Endothelial cell (in vitro differentiated cells): ENCODE measurements at places on chromosomes 3 and 15.

- DNase-seq = no peak
Measured at GRCh38 chr15:67931861-67932260, 92.0 kb upstream of the RNU6-1 start.

DNA sequence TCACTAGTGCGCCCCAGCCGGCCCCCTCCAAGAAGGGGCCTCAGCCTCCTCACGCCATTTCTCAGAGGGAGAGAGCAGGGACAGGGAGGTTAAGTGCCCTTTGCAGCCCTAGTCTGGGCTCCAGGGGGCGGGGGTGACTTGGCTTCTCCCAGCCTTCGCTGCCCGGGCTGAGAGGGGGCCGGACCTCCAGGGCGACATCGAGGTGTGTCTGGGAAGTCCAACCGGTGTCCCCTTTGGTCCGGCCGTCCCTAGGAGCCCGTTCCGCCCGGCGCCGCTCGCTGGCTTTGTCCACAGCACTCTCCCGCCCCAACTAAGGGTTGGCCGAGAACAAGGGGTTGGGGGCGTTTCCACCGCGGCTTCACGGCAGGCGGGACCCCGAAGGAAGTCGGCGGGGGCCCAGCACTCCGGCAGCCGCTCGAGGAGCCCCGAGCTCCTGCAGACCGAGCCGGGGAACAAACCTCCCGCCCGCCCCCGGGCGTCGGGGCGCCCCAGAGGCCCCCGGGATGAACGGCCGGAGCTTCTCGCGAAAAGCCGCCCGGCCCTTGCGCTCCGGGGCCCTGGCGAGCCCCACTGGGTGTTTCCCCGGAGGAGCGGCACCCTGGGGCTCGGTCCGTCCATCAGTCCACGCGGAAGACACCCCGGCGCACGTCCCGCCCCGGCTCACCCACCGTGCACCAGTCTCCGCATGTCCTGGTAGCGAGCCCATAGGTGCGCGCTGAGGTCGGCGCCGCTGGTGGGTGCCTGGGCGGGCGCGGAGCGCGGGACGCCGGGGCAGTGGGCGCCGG lies 627 bp downstream of the NT5DC2 start:
- peak; percentile 46 for DNase-seq

DNA sequence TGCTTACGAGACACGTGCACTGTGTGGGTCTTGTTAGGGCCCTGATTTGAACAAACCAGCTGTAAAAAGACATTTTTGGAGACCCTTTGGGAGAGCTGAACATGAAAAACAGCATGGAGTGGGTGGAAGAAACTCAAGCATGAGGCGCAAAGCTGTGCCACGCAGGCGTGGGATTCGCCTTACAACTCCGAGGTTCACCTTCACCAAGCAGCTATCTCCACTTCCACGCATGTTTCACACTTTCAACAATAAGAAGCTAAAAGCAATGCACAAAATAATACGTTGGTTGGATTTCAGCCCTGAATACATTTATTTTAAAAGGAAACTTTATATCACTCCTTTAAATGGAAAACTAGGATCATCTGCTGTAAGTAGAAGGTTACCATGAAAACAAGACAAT lies 42.5 kb downstream of the IQSEC1 start:
- no peak for DNase-seq

DNA sequence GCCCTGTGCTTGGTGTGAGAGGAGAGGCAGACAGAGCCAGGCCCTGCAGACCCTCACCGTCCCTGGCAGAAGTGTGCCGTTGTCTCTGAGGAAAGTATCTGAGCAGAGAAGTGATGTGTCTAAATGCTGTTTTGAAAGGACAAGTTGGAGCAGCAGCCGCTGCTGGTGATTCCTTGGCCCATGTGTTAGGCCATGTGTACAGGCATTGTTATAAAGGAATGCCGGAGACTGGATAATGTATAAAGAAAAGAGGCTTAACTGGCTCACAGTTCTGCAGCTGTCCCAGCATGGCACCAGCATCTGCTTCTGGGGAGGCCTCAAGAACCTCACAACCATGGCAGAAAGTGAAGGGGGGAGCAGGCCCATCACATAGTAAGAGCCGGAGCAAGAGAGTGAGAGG lies 334.6 kb upstream of the ATP10A start:
- DNase-seq = no peak

- no peak for DNase-seq
Measured at GRCh38 chr3:127614928-127615589, 13.9 kb upstream of the PODXL2 start.

DNA sequence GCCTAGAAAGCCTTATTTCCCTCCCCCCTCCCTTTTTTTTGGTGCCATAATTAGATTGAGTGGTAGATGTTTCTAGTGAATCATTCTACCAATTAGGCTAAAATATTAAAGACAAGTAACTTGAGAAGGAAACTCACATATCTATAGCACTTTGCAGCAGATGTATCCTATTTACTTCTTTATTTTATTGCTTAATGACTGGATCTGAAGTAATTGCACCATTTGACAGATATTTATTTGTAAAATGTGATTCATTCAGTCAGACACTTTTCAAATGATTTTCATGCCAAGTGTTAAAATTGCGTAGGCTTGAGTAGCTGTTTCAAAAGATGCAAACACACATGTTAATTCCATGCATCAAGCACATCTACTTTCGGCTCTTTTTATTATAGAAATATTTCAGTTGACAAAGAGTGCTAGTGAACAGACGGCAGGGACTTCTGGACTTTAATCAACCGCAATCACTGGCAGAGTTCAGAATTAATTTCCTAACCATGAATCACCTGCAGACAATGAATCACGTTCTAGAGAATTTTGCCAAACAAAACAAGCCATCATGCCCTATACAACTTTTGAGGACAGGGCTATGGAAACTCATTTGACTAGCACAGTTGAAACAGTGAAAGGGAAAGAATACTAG lies 636.8 kb downstream of the MECOM start:
- DNase-seq = no peak

DNA sequence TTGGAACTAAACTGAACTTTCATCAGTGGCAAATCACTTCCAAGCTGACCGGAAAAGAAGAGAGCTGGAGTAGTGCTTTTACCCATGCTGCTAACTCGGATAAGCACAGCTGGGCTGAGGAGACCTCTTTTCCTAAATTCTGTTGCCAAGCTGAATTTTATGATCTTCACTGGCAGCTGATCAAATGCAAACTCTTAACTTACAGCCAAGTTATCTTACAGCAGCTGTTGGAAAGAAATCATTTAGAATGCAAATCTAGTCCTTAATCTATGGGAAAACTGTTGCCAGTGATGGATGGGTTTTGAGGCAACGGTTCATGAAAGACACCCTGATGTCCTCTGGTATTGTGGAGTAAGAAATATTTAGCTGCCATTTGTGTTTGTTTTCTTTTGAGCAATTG lies 216.5 kb downstream of the ZNF385D start:
- DNase-seq = no peak

DNA sequence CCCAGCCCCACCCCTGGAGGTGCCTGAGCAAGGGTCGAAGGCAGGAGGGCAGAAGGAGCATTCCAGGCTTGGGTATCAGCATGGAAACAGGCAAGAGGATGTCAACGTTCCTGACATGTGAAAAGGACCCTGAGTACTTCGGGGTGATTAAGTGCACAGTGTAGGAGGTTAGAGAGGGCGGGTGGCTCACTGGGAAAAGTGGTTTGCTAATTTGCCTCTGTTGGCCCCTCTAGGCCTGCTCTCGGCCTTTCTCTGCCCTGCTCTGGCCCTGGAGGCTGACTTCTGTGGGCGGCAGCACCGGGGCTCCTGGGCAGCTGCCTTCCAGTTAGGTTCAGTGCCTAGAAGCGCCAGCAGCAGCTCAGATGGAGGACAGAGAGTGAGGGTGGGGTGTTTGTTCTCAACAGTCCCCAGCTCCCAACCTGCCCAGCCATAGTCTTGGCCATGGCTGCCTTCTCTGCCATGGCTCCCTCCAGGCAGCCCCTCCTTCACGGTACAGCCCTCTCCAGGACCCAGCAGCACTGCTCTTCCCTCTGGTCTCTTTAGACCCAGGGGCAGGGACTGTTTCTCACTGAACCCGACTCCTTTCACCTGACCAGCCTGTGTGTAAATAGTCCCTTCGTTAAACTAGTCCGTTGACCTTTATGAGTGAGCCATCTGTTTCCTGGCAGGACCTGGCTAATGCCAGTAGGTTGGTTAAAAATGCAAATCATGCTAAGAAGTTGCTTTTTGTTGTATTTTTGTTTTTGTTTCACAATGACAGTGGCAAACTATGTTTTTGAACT lies 107.1 kb upstream of the TPM1 start:
- DNase-seq = no peak

DNA sequence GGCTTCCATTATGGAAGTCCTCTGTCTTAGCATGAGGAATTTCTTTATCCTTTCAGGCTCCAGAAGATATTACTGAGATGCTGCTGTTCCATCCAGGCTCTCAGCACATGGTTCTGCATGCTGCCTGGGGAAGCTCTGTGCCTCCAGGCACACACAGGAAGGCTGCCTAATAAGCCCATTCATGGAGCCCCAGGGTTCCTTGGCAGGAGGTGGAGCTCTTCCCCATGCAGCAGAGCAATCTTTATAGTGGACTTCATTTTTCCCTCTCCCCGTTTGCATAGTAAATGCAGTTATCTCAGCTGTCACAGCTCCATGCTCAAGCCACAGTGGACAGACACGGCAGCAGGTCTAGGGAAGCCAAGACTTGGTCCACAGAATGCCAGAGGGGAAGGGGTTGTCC lies 57.6 kb downstream of the BOC start:
- no peak for DNase-seq

GRCh38 chr15:35852818-35853624 lies 307.1 kb upstream of the DPH6 start:
- no peak for DNase-seq

DNA sequence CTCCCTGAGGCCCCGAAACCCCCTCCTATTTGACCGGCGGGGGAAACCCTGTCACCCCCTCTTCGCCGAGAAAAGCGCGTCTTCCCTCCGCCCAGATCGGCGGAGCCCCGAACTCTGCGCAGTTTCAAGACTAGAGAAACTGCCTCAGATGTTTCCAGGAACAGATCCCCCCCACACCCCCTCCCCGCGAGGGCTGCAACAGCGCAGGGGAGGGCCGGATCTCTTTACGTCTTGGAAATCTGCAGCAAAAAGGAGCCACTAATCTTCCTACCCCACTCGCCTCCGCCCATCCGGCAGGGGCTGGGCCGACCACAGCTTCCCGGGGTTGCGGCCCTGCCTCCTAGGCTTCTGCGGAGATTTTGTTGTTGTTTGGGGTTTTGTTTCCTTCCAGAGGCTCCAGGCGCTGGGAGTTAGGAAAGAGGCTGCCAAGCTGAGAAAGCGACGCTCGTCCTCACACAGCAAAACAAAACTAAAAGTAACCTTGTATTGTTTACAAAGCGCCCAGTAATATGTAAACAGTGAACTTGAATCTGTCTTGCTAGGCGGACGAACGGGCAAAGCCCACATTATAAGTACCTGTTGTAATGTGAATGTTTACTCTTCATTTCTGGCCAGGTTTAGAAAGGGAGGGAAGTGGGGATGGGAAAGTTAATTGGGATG lies 2.2 kb downstream of the FOXB1 start:
- peak; percentile 78 for DNase-seq

DNA sequence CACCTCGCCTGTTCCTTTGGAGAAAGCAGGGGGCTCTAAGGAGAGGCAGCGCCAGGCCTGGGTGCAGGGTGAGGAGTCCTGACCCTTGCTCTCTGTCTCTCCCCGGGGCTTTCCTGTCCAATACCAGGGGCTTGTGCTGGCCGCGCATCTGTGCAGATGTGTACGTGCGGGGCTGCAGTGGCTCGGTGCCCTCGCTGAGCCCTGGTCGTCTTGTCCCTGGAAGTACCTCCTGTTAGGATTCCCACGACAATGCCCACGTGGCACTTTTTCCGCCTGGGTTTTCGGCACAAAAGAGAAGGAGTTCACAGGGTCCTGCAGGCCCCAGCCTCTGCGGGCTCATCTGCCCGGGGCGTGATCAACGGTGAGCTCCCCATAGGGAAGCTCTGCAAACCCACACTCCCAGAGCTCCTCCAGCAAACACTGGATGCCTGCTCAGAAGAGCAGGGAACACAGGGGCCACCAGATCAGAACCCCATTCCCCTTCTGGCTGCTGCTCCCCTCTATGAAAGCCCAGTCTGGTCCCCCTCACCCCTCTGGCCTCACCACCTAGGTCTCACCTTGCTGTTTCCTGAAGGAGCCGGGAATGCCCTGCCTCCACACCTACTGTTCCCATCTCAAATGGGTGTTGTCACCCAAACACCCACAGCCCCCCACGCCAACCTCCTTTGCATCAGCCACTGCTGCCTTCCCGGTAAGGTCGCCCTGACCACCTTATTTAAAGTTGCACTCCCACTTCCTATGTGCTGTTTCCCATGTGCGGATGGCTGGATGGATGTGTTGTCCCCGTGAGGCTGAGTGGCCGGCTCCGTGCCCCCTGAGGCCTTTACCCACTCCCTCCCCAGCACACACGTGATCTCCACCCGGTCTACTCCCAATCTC lies 62.6 kb upstream of the PRR20G start:
- DNase-seq = no peak

DNA sequence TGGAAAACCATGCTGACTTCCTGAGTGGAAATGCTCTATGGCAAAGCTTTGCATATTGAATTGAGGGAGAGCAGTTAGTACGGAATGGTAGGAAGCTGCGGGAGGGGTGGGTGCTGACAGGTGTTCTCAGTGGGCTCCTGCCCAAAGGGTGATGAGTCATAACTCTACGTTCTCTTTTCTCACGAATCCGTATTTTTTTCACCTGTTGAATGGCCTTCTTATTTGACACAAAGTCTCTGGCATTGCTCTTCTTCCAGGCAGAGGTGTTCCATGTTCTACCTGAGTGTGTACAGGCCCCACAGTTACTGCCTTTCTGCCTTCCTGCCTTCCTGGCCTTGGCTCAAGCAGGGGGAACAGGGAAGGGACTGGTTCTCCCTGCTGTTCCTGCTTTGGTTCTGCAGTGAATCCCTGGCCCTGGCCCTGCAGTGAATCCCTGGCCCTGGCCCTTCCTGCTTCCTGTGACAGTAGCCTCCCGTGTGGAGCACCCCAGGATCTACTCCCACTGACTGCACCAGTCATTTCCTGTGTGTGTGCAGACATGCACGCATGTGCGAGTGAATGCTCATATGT lies 31.9 kb downstream of the TRAK1 start:
- DNase-seq = peak; percentile 20

- DNase-seq = no peak
Measured at GRCh38 chr15:83694015-83694414, 40.1 kb downstream of the ADAMTSL3 start.

- no peak for DNase-seq
Measured at GRCh38 chr3:13213911-13214846, 140.9 kb upstream of the IQSEC1 start.

- no peak for DNase-seq
Measured at GRCh38 chr3:64728994-64729393, 41.2 kb upstream of the ADAMTS9 start.

- DNase-seq = no peak
Measured at GRCh38 chr3:168807448-168807847, 711.7 kb upstream of the GOLIM4 start.

DNA sequence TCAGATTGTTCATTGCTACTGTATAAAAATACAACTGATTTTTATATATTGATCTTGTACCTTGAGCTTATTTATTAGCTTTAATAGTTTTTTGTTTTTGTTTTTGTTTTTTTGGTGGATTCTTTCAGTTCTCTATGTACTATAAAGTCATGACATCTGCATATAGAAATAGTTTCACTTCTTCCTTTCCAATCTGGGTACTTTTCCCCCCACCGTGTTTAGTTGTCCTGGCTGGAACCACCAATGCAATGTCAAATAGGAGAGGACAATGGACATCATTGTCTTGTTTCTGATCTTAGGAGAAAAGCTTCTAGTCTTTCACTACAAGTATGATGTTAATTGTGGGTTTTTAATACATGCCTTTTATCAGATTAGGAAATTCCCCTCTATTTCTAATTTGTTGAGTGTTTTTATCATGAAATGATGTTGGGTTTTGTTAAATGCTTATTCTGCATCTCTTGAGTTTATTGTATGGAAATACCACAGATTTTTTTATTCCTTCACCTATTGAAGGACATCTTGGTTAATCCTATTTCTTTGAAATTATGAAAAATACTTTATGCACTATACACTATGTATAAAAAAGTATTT lies 2.8 kb upstream of the XCR1 start:
- no peak for DNase-seq
